ENCODE measurements at places on chromosomes 11 and 22. TPM values are rescaled to one million over a fixed set of nuclear protein-coding genes. Genes with fewer than 3 reads are reported as not detected.

CSRP3 gene
- total RNA-seq: not detected

ADORA2A gene
- total RNA-seq: 20.4 TPM

- H3K36me3 ChIP-seq: peaks cover 40% of the 10 kb centered on the region
- DNase-seq: no peak
- peaks cover 12% of the 10 kb centered on the region for H3K4me1 ChIP-seq
- H3K4me3 ChIP-seq: no peak overlapping the region
These were observed 29.5 kb upstream of the RAB1B start for GRCh38 chr11:66238786-66239413.

DNA sequence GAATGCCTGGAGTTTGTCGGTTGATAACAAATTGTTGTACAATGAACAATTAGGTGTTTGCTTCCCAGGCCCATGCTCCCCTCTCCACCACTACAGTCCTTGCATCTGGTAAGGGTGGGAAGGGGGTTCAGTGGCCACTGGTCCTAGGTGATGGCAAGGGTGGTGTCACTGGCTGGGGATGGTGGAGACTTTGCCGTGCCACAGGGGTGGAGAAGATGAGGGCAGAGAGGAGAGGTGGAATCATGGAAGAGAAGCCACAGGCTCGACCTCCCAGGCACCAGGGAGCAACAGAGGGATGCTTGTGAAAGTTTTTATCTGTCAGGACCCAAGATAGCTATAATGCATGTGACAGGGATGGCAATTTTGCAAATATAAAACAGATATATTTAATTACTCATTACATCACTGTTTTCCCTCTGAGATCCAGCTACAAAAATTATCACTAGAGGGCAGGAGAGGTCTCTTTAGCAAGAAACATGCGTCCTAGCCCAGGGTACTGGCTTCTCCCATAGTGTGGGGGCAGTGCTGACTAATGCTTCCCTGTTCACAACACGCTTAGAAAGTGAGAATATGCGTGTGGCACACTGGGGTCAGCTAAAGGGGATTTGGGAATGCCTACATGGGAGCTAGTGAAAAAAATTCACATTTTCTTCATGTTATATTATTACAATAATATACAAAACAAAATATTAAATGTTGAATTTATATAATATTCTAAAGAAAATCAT lies 49.0 kb upstream of the AMPD3 start:
- H3K36me3 ChIP-seq: no peaks in the 10 kb centered on the region
- no peaks in the 10 kb centered on the region for H3K27me3 ChIP-seq
- H3K27ac ChIP-seq: no peak overlapping the region
- peaks cover 25% of the 10 kb centered on the region for H3K4me1 ChIP-seq

SYT8 gene
- not detected for total RNA-seq

- H3K4me3 ChIP-seq: no peak overlapping the region
- no peaks in the 10 kb centered on the region for H3K4me1 ChIP-seq
- DNase-seq: no peak
- no peak overlapping the region for H3K27ac ChIP-seq
- peaks cover 4% of the 10 kb centered on the region for H3K27me3 ChIP-seq
These were observed 349.0 kb upstream of the CCDC90B start for GRCh38 chr11:83635166-83635565.

- peak overlapping the region; percentile 86 for H3K27ac ChIP-seq
- DNase-seq: peak; percentile 91
- H3K27me3 ChIP-seq: no peaks in the 10 kb centered on the region
- H3K4me3 ChIP-seq: peak overlapping the region; percentile 60
These were observed 1.5 kb upstream of the KLHDC7B start for GRCh38 chr22:50544078-50544745.

IGLL1 gene
- not detected for total RNA-seq

GRCh38 chr11:61885166-61885778 lies 6.1 kb downstream of the FADS3 start:
- H3K36me3 ChIP-seq: no peaks in the 10 kb centered on the region
- no peak for DNase-seq
- peaks cover 2% of the 10 kb centered on the region for H3K4me1 ChIP-seq
- H3K27me3 ChIP-seq: no peaks in the 10 kb centered on the region
- no peak overlapping the region for H3K27ac ChIP-seq
- no peak overlapping the region for H3K4me3 ChIP-seq

NXPE2 gene
- not detected for total RNA-seq

TUBA8 gene
- total RNA-seq: 1.5 TPM

DBX1 gene
- total RNA-seq: not detected

OR52H1 gene
- not detected for total RNA-seq

TENM4 gene
- not detected for total RNA-seq

GRCh38 chr11:9689721-9690120 lies 25.8 kb downstream of the SWAP70 start:
- H3K27ac ChIP-seq: no peak overlapping the region
- no peak overlapping the region for H3K4me3 ChIP-seq
- peaks cover 3% of the 10 kb centered on the region for H3K27me3 ChIP-seq
- peaks cover 5% of the 10 kb centered on the region for H3K36me3 ChIP-seq
- H3K4me1 ChIP-seq: no peaks in the 10 kb centered on the region

DNA sequence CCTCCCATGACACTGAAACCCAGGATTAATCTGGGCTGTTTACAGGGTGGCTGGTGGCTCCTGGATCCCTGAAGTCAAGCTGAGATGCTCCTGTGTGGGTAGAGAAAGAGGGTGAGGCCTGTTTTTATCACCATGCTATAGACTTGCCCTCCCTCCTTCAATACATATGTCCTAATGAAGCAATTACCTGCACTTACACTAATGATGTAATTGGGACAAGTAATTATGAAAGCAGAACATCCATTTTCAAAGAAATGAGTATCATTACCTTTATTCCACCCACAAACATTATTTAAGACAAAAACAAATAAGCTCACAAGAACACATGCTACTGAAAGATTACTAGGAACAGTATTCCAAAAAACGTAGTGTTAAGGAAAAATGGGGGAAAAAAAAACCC lies 64.3 kb upstream of the CHRM4 start:
- H3K4me3 ChIP-seq: no peak overlapping the region
- no peaks in the 10 kb centered on the region for H3K27me3 ChIP-seq
- peaks cover 1% of the 10 kb centered on the region for H3K36me3 ChIP-seq
- H3K27ac ChIP-seq: no peak overlapping the region
- no peak for DNase-seq

MYO18B gene
- total RNA-seq: 1.2 TPM

OR4D5 gene
- not detected for total RNA-seq

CLMP gene
- 0.29 TPM for total RNA-seq

GRCh38 chr22:29190918-29191317 lies 14.8 kb upstream of the EMID1 start:
- H3K27ac ChIP-seq: no peak overlapping the region
- H3K27me3 ChIP-seq: peaks cover 13% of the 10 kb centered on the region
- DNase-seq: no peak

DNA sequence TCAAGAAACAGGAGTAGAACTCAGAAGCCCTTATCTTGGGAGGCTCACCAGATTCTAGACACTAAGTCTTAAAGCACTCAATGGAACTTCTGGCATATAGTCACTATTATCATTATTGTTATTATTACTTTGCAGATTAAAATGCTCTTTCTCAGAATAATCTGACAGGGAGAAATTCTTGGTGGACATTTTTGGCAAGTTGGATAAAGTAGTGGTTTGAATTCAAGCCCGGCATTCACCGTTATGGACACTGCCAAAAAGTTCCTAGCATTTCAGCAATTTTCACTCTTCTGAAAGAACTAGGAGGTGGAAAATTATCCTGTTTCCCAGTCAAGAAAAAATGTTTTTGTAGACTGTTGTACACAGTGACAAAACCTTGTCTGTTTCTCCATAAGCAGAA lies 179.6 kb upstream of the ISX start:
- DNase-seq: no peak
- H3K4me1 ChIP-seq: no peaks in the 10 kb centered on the region
- H3K27me3 ChIP-seq: no peaks in the 10 kb centered on the region
- H3K27ac ChIP-seq: no peak overlapping the region

DNA sequence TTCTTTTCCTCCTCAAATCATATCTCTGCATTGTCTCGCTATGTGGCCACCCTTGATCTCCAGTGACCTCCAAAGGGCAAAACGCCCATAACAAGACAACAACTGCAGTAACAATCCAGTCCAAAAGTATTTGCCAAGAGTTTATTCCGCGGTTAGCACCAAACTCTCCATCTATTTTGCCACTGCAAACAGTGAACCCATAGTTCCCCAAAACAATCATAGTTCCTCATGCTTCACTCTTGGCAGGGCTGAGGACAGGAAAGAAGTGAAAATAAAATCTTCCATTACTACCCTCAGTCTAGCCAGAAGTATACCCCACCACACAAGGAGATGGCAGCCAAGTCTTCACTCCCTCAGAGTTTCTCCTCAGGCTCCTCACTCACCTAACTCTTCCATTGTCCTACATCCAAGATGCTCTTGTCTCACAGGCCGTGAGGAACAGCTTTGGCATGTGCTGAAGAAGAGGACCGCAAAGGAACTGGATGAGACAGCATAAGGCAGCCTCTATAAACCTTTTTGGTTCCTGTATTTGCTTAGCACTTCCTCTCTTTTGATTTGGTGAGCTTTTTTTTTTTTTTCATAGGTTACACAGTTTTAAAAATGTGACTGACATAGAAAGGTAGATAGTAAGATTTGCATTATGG lies at the start of gene LPXN:
TSS of gene LPXN (minus strand) at position 480 of the 644 bp plus-strand sequence. CDS start at position 396, 84 bp downstream.
- peaks cover 39% of the 10 kb centered on the region for H3K4me1 ChIP-seq
- peak within 1 kb of the TSS; percentile 100 for H3K27ac ChIP-seq
- peak within 1 kb of the TSS; percentile 85 for H3K4me3 ChIP-seq

- peak overlapping the region; percentile 31 for H3K4me3 ChIP-seq
- no peak for DNase-seq
- H3K36me3 ChIP-seq: no peaks in the 10 kb centered on the region
- H3K27me3 ChIP-seq: peaks cover 37% of the 10 kb centered on the region
- H3K4me1 ChIP-seq: peaks cover 5% of the 10 kb centered on the region
- H3K27ac ChIP-seq: no peak overlapping the region
These were observed 496 bp downstream of the SYT7 start for GRCh38 chr11:61580271-61580888.

PRR33 gene
- not detected for total RNA-seq

DNA sequence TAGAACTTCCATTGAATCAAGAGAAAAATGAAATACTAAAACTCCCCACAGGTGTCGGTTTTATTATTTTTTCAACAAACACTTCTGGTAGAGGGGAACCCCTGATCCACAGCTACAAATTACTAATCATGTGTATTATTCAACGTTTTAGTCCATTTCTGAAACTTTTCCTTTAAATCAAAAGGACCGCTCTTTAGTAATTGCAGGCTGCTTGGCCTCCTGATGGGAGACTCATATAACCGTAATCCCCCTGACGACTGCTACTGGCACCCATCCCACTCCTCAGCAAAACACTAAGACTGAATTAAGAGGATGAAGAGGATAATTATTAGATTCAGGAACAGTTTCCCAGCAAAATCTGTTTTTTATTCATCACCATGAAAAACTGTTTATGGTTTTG lies 46.4 kb downstream of the PAX6 start:
- no peaks in the 10 kb centered on the region for H3K27me3 ChIP-seq
- no peak overlapping the region for H3K27ac ChIP-seq
- H3K4me3 ChIP-seq: no peak overlapping the region
- no peaks in the 10 kb centered on the region for H3K36me3 ChIP-seq
- DNase-seq: no peak

DNA sequence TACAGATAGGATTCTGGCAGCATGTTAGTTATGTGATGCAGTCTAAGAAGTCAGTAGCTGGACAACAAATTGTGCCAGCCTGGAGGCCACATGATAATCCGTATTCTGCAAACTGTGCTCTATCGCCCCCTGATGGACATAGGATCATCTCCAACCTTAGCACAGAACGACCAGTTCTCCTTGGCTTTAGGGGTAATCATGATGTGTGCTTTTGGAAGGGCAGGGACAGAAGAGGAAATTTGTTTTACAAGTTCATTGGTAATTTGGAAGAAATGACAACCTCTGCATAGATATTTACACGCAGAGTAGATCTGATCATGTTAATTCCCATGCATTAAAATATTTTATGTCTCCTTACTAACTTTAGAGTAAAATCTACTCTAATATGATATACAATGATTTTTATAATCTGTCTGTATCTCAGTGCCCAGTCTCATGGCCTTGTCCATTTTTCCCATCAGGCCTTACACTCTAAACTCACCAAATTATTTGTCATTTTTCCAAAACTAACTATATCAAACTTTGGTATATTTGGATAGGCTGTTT lies 12.1 kb downstream of the OR10D3 start:
- no peak overlapping the region for H3K27ac ChIP-seq
- H3K36me3 ChIP-seq: no peaks in the 10 kb centered on the region
- no peaks in the 10 kb centered on the region for H3K4me1 ChIP-seq

DNA sequence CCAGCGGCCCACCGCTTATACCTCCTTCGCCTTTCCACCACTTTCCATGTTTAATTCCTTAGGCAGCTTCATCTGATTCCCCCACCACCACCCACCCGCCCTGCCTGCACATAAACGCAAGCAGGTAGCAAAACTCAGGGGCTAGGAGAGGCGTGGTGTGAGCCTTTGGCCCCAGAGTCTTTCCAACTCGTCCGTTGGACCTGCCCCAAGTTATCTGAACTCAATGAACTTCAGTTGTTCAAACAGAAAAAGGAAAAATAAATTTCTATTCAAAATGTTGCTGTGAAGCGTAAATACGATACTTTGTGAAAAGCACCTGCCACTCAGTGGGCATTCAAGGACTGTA lies 814 bp upstream of the CDON start:
- peaks cover 38% of the 10 kb centered on the region for H3K27me3 ChIP-seq
- peak overlapping the region; percentile 99 for H3K27ac ChIP-seq
- H3K4me1 ChIP-seq: peaks cover 9% of the 10 kb centered on the region
- no peaks in the 10 kb centered on the region for H3K36me3 ChIP-seq
- DNase-seq: no peak

CALCA gene
- not detected for total RNA-seq

GRCh38 chr11:63933459-63933858 lies 5.3 kb upstream of the NAA40 start:
- H3K4me1 ChIP-seq: peaks cover 11% of the 10 kb centered on the region
- no peak overlapping the region for H3K4me3 ChIP-seq
- no peak overlapping the region for H3K27ac ChIP-seq

SLC29A2 gene
- total RNA-seq: 10.0 TPM

Measured in activated CD8-positive, alpha-beta T cell treated with anti-CD3 and anti-CD28 coated beads, Interleukin-2, amount 10 ng/mL, durations not matched to agents 7 days and 5 days (primary cell).